Stimulated activated CD8-positive, alpha-beta memory T cell treated with anti-CD3 and anti-CD28 coated beads, Interleukin-7, amount 100 ng/mL, for 24 hours (primary cell): ENCODE measurements at places on chromosomes 3 and 15.

DNA sequence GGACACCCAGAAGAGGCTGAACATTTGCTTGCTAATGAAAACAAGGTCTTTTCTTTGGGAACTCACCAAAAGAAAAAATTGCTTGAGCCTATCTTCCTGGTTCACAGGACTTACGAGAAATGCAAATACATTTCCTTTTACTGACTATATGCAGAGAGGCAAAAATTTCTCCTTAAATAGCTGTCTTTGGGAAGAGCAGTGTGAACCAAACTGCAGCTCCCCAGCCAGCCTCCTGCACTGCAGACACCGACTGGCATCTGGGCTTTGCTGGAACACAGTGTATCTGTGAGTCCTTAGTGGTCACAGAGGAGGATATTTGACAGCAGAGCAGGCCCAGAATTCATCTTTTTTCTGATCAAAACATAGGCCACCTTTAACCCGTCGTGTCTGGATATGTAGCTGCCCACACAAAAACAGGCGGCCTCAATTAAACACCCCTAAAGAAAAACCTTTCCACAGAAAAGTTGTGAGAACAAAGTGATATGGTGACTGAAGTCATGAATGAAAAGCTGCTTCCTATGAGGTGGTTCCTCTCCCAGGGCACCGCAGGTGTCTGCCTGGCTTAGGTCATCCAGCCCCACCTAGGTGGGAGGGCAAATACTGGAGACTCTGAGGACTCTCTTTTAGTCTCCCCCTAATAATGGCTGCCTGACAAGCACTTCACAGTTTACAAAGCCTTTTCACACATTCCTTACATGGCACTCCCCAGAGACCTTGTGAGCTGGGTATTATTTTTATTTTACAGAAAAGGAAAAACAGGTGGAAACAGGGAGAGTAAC lies 46.1 kb upstream of the TMEM158 start:
- no peak for DNase-seq

DNA sequence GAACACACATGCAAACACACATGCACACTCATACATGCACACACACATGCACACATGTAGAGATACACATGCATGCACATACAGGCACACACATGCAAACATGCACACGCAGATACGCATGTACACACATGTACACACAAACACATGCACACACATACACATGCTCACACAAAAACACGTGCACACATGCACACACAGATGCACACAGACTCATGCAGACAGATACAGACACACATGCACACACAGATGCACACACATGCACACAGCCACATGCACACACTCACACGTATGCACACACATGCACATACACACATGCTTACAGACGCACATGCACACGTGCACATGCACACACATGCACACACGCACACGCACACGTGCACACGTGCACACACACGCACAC lies 37.3 kb upstream of the ALG1L2 start:
- DNase-seq = no peak

DNA sequence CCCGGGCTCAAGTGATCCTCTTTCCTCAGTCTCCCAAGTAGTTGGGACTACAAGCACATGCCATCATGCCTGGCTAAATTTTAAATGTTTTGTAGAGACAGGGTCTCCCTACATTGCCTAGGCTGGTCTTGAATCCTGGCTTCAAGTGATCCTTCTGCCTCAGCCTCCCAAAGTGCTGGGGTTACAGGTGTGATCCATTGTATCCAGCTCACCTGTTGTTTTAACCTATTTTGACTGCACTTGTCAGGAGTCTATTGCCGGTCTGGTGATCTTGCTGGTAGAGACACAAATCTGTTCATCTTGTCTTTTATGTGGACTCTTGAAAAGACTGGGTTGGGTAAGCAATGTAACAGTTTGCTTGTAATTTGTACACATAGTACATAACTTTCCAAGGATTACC lies 7.9 kb downstream of the IREB2 start:
- DNase-seq = no peak

- no peak for DNase-seq
These were observed 29.0 kb downstream of the HGD start for GRCh38 chr3:120652896-120653545.
